ENCODE measurements at places on chromosomes 13 and 19. TPM values are rescaled to one million over a fixed set of nuclear protein-coding genes. Genes with fewer than 3 reads are reported as not detected.

The B3GNT3 gene
- total RNA-seq, result not detected

The C19orf38 gene
- 1.2 TPM for total RNA-seq

The CGB8 gene
- total RNA-seq, result not detected

The ARMC6 gene
- 42.0 TPM for total RNA-seq

The SIPA1L3 gene
- 7.0 TPM for total RNA-seq

The PDX1 gene
- total RNA-seq, result not detected

The MEIS3 gene
- 21.4 TPM for total RNA-seq

The CFAP97D2 gene
- not detected for total RNA-seq

The CEACAM3 gene
- total RNA-seq, result not detected

The LAIR2 gene
- not detected for total RNA-seq

The ZNF554 gene
- 4.0 TPM for total RNA-seq

The ZNF506 gene
- total RNA-seq, result 9.3 TPM

The SUGP2 gene
- 26.0 TPM for total RNA-seq

The WDR62 gene
- 0.52 TPM for total RNA-seq

The KLK4 gene
- total RNA-seq, result not detected

The UBE2S gene
- total RNA-seq, result 8.6 TPM

The CEACAM5 gene
- not detected for total RNA-seq

The IQCN gene
- total RNA-seq, result 0.63 TPM

The HS6ST3 gene
- total RNA-seq, result under 0.01 TPM

The VMAC gene
- total RNA-seq, result 7.6 TPM

The CGB3 gene
- total RNA-seq, result not detected

The CBY2 gene
- not detected for total RNA-seq

The CRB3 gene
- total RNA-seq, result 0.16 TPM

The TDRD12 gene
- total RNA-seq, result 0.32 TPM

The ZBTB32 gene
- total RNA-seq, result not detected

The CABP5 gene
- not detected for total RNA-seq
